ENCODE measurements at places on chromosomes 12 and 14.

DNA sequence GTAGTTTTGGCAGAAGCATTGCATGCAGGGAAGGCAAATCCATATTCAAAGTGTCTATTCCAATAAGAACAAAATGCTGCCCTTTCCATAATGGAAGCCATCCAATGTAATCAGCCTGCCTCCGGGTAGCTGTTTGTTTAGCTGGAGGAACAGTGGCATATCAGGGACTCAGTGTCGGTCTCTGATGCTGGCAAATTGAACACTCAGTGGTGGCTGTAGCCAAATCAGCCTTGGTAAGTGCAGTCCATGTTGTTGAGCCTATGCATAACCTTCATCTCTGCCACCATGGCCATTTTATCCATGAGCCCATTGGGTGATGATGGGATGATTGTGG is 147.8 kb upstream of the MAX start:
- no peak for DNase-seq

GRCh38 chr14:36293824-36294223 is 26.6 kb downstream of the MBIP start:
- DNase-seq, result no peak

DNA sequence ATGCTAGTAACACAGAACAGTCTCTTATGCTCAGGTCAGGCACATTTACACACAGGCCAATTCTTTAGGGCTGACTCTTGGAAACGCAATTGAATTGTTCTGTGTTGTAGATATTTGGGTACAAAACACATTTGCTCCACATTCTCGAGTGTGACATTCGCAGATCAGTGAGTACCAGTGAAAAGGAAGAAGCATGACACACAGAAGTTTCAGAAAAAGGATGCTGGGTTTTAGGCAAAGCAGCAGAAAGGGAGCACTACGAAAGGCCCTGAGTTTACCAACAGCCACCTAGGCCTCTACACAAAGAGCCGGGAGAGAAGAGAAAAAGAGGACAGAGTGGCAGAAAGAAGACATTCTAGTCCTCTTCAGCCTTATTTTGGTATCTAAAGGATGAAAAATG is 254.4 kb upstream of the BTG1 start:
- DNase-seq, result no peak

- DNase-seq, result no peak
Measured at GRCh38 chr14:23481362-23481970, 12.0 kb downstream of the NGDN start.

DNA sequence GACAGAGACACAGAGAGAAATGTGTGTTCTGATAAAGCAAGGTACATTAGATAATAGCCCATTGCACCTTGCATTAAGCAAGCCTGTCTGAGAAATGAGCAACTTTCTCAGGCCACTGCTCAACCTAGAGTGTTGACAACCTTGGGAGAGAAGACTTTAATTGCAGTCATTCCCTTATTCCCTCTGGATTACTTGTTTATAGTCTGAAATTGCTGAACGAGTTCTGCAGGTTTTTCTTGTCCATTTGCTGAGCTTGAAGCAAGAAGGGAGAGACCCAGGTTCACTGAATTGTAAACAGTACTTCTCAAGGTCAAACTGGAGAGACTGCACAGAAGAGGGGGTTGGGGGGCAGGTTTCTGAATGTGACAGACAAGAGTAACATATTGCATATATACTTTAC is 159.4 kb upstream of the PLEKHG7 start:
- DNase-seq, result no peak

DNA sequence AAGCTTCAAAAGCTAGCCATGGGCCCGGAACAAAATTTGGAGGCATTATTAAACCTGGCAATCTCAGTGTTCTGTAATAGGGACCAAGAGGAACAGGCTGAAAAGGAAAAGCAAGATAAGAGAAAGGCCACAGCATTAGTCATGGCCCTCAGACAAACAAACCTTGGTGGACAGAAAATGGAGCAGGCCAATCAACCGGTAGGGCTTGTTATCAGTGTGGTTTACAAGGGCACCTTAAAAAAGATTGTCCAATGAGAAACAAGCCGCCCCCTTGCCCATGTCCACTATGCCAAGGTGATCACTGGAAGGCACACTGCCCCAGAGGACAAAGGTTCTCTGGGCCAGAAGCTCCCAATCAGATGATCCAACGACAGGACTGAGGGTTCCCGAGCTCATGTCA is 653.9 kb upstream of the TMEM132C start:
- DNase-seq, result no peak

DNA sequence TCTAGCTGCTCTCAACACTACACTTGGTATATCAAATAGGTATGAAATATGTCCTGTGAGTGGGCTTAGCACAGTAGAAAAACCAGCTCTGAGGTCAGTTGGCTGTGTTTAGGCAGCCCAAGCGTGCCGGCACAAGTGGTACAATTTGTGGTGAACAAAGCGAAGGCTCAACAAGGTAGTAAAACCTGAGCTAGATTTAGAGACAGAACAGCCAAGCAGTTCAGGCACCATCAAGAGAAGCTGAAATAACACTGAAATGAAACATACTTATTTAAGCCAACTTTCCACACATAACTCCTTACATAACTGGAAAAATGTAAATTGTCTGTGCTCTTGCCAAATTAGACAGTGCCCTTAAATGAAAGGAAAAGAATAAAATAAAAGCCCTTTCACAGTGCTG is 596.8 kb upstream of the FBXO33 start:
- no peak for DNase-seq

DNA sequence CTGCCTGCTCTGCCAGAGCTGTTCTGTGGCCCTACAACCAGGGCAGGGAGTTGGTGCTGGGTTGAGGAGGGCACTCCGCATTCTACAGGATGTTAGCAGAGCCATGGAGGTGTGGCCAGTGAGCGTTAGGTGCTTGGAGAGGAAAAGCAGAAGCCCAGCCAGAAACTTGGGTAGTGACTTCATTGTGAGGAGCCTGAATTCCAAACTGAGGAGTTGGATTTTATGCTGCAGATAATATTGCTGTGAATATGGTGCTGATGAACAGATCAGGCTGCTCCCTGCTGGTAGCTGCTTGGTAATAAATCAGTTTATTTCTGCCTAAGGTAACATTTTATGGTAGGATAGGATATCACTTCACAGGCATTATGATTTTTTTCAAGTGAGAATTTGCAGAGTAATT is 7.1 kb upstream of the CCDC175 start:
- DNase-seq, result no peak

- DNase-seq, result no peak
Measured at GRCh38 chr12:69642531-69642930, 31.8 kb upstream of the LRRC10 start.

DNA sequence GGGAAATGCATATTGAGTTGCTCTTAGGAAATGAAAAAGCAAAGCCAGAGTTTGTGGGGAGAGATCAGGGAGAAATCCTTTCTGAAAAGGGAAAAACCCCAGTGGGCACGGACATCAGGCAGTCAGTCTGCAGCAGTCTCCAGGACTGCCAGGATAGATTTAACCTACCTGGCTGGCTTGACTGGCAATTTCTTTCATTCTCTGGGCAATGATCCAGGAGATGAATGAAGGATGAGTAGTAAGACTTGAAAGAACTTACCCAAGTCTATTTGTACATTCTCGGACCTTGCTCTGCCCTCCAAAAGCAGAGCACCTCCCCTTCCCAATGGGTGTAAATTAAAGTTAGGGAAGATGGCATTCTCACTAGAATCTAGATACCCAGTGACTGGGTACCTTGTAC is 42.9 kb downstream of the CMAS start:
- DNase-seq, result no peak

DNA sequence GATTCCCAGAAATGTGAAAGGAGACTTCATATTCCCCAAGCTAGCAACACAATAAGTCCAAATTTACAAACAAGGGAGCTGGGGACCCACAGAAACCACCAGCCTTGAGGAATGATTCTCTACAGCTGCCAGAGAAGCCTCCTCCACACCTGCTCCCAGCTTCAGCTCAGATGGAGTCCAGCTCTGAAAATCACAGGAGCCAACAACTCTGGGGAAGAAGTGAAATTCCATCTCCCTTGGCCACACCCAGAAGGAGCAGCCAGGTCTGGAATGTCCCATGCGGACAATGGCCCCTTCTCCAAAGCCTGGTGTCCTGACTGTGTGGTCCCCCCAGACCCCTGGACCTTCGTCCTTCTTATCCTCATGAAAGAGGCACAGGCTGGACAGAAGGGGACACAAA is 45.4 kb downstream of the SYNE3 start:
- no peak for DNase-seq

DNA sequence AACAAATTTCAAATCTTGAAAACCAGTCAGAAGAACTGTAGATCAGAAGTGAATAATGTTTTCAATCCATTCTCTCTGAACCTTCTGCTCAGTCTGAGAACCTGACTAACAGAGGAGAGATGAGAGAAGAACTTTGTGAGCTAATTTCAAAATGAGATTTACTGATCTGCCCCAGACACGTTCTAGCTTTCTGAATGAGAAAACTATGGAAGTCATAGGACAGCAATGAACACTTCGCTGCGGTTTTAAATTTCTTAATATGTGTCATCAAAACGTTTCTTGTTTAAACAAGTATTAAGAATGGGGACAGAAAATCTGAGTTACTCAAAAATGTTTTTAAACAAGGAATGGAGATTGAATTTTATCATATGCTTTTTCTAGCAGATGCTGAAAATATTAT is 66.6 kb upstream of the FAR2 start:
- DNase-seq, result no peak

GRCh38 chr12:51320695-51321320 is 3.2 kb downstream of the BIN2 start:
- DNase-seq, result no peak

DNA sequence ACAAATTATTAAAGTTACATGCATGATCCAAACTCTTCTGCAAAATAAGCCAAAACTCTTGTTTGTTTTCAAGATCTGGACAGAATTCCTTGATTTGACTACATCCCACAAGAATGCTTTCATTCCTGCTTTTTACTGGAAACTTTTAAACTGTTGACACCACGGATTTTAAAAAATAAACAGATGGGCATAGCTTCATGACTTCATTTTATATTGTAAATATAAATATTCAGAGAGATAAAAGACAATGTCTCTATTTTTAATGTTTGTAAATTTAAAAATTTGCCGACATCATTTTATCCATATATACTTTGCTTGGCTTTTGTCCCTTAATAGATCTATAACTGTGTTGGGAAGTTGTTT is 134.3 kb upstream of the DCN start:
- no peak for DNase-seq

DNA sequence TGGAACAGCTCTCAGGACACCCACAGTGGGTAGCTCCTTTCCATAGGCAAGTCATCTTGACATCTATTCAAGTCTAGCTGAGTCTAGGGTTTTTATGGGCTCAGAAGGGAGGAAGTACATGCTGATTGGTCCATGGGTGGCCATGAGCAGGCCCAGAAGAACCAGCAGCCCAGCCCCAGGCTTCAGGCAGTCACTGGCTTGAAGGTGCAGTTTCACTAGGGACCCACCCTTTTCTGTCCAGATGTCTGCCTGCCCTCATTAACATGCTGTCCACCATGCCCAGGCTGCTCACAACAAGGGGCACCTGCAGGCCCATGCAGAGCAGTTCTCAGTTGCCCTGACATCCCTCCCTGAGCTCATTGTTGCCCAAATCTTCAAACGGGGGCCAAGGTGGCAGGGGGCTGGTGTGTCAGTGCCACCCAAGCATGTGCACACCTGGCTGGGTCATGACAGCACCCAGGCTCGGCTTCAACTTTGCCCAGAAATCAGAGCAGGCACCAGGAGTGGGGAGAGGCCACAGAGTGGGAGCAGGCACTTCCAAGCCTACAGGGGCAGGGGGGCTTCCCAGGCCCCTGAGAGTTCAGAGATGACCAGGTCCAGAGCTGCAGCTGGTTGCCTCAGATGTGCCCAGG is 18.7 kb upstream of the LGR5 start:
- DNase-seq, result no peak

DNA sequence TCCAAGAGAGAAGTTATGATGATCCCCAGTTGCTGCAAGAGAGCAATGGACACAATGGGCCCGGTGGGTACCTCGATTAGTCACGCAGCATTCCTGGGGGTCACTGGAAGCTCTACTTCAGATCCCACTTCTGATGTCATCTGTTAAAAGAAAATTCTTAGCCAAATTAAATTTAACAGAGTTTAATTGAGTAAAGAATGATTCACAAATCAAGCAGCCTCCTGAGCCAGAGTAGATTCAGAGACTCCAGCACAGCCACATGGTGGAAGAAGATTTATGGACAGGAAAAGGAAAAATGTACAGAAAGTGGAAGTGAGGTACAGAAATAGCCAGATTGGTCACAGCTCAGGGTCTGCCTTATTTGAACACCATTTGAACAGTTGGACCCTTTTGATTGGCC is 107.5 kb downstream of the SPTSSA start:
- DNase-seq, result no peak

DNA sequence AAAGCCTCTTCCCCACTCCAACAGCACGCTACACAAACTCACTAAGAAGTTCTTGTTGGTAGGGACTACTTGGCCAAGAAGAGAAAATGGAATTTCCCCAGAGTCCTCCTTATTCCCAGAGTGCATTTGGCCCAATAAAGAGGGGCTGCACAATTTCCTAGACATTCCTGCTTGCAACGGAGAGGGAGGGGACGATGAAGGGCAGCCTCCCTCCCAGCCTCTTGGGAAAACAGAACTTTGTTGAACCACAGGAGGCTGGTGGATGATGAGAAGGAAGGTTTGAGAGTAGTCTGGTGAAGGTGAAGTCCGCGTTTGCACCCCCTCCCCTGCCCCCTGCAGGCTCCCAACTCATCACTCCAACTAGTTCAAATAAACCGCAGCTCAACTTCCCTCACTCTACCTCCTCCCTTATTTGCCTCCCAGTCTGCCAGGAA is 19.1 kb upstream of the TBX3 start:
- no peak for DNase-seq

GRCh38 chr12:56385873-56386272 is 23.2 kb upstream of the APOF start:
- DNase-seq, result no peak

GRCh38 chr12:70317781-70318180 is 48.3 kb upstream of the KCNMB4 start:
- DNase-seq, result no peak

GRCh38 chr14:37697489-37698121 is 102.2 kb downstream of the TTC6 start:
- no peak for DNase-seq

DNA sequence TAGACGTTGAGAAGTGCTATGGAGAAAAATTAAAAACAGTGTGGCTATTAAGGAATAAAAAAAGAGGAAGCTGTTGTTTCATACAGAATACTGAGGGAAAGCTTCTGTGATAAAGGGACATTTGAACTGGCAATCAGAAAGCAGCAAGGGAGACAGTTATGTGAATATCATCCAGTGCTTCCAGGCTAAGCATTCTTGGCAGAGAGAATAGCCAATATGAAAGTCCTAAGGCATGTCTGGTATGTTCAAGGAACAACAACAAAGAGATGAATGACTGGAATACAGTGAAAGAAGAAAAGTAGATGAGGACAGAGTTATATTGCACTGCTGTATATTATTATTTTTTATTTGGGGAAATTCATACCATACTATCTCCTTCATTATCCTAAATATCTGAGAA is 23.9 kb downstream of the SCAF11 start:
- no peak for DNase-seq

All from stimulated activated CD8-positive, alpha-beta memory T cell treated with anti-CD3 and anti-CD28 coated beads, Interleukin-2, amount 100 ng/mL, for 48 hours (primary cell).